Nephron progenitor cell (in vitro differentiated cells): ENCODE measurements at places on chromosomes 7 and 10.

- peak; percentile 79 for DNase-seq
These were observed 1.4 kb downstream of the MAGI2 start for GRCh38 chr7:79452032-79452494.

GRCh38 chr7:36546331-36546730 lies 156.7 kb downstream of the ANLN start:
- no peak for DNase-seq

DNA sequence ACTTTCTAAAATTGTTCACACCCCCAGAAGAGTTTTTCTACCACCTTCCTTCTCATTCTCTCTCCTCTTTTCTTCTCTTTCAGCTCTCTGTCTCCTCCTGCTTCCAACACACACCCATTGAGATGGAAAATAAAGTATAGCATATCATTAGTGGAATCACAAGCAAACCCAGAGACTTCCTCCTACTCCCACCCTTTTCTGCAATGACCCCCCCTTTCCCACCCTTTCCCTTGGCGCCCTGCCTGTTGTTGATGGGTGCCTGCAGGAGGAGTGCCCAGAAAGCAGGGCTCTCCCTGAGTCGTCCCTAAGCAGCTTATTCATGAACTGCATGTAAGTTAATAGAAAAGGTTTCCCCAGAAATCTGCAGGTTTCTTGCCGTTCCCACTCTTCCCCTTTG lies 300.0 kb downstream of the PLXNA4 start:
- DNase-seq: no peak

- DNase-seq: no peak
These were observed 431.2 kb upstream of the C7orf33 start for GRCh38 chr7:148159331-148159730.

- DNase-seq: no peak
These were observed 315.9 kb upstream of the ETV1 start for GRCh38 chr7:14305233-14305866.

GRCh38 chr7:110801502-110801901 lies 289.4 kb upstream of the LRRN3 start:
- DNase-seq: no peak

DNA sequence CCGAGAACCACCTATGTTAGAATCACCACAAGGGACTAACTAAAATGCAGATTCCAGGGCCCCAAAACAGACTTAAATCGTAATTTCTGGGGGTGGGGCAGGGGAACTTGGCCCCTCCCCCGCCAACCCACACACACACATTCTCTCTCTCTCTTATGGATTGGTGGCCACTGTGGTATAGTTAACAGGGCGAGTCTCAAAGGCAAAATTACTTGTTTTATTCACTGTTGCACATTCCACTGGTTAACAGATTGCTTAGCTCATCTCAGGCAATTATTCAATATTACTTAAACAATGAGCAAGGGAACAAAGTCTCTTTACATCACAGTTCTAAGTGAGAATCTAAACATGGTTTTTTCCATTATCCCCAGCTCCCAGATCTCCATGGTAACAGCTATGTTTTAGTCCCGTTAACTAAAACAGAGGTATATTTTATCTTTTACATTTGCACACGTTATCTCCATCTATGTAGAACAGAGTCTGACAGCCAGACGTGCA lies 38.5 kb downstream of the IGF2BP3 start:
- no peak for DNase-seq

DNA sequence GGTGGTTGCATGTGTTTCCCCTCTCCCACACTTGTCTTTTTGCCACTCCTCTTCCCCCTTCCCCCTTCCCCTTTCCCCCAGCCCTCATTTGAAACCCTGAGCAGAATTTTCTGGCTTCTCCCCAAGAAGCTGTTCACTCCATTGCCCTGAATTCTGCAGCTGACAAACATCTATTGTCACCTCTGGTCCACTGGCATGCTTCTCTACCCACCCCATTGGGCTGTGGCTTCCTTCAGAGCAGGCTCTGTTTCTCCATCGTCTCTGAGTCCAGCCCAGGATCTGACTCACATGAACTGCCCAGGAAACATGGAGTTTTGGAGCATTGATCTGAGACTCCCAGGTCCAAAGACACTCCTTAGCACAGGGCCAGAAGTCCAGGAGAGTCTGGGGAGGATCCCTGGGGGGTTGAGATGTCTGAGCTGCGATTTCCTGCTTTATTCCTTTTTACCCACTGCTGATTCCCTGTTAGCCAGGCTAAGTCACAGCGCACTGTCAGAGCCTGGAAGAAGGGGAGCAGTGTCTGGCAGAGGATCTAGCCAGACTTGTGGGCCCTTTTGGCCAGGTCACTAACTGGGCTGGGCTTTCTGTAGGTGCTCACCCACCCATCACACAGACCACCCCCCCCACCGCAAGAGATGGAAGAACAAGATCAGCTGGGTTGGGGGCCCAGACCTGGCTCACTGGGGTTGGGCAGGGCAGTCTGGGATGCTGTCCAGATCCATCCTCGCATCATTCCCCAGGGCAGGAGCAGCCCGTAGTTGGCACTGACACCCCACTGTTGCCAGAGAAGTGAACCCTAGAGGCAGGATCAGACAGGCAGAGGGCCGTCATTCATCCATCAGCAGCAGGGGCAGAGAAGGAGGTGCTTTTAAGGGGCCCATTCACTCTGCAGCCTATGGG lies 3.5 kb downstream of the CHAT start:
- no peak for DNase-seq

GRCh38 chr10:27285093-27285492 lies 44.5 kb upstream of the ACBD5 start:
- no peak for DNase-seq

- DNase-seq: no peak
These were observed 64.7 kb upstream of the TNRC18 start for GRCh38 chr7:5488286-5488878.

DNA sequence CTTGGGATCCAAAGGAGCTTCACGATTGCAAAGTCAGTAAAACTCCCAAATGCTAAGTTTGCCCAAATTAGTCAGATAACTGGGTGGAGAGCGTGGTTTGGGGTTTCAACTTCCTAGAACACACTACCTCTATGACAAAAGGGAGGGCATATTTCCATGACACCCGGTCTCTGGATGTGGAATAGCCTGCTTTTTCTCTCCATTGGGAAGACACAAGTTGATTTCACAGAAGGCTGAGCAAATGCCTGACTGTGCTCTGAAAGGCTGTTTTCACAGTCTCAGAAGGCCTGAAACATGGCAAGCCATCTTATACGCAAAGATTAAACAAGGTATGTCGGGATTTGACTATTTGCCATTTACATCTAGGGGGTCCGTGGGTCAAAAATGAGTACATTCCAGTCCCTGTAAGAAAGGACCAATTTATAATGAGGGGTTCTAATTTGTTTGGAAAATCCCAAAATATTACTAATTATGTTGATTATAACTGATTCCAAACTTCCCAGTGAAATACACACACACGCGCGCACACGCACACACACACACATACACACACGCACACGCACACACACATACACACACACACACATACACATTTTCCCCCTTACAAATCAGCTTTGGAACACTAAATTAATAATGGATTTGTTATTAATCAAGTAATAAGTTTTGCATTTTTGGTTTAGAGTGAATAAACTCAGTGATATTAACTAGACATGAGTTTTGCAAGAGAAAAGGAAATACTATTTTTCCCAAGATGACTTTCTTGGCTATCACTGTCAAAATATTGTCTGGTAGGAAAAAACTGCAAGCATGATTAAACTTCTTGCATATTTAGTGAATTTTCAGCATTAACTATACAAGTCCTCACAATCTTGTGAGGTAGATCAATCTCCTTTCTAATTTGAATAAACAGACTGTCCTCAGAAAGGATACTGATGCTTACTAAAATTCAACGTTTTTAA lies 105.0 kb downstream of the PRTFDC1 start:
- no peak for DNase-seq
